Trophoblast cell (in vitro differentiated cells and primary cell): ENCODE measurements at places on chromosomes 5 and 9.

DNA sequence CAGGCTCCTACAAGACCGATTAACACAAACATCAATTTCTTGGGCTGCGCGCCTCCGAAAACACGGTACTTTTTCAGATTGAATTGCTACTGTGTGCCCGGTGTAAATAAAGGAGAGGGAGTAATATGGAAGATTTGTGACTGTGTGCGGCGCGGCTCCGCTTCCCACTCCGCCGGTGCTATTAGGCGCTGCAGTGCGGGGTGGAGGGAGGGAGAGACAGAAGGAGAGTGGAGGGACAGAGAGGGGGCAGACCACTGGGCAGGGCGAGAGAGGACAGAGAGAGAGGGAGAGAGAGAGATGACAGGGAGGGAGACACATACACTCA is 24.7 kb upstream of the RNU6ATAC start:
- no peaks in the 10 kb centered on the region for H3K27me3 ChIP-seq
- H3K36me3 ChIP-seq = no peaks in the 10 kb centered on the region
- no peaks in the 10 kb centered on the region for H3K4me1 ChIP-seq

DNA sequence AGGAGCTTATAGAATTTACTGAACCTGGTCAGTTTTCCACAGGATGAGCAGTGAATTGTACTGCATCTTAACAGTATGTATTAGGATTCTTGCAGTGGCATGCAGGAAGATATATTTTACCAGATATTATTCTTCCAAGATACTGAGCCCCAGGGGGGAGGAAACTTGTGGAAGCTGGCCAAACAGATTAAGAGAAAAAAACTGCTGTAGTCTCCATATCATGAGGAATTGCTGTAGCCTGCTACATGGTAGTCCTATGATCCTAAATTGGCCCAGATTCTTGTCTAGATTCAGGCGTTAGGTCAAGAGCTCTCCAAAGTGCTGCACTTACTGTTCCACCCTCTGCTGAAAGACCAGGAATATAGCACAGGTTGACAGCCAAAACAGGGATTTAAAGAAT is 275.5 kb upstream of the TAS2R1 start:
- peaks cover 9% of the 10 kb centered on the region for H3K4me1 ChIP-seq
- no peak overlapping the region for H3K27ac ChIP-seq
- no peak overlapping the region for H3K4me3 ChIP-seq
- H3K27me3 ChIP-seq = no peaks in the 10 kb centered on the region
- no peaks in the 10 kb centered on the region for H3K36me3 ChIP-seq

- peaks cover 11% of the 10 kb centered on the region for H3K4me1 ChIP-seq
- H3K36me3 ChIP-seq = no peaks in the 10 kb centered on the region
- no peaks in the 10 kb centered on the region for H3K27me3 ChIP-seq
These were observed 85.7 kb upstream of the MELK start for GRCh38 chr9:36486933-36487481.

DNA sequence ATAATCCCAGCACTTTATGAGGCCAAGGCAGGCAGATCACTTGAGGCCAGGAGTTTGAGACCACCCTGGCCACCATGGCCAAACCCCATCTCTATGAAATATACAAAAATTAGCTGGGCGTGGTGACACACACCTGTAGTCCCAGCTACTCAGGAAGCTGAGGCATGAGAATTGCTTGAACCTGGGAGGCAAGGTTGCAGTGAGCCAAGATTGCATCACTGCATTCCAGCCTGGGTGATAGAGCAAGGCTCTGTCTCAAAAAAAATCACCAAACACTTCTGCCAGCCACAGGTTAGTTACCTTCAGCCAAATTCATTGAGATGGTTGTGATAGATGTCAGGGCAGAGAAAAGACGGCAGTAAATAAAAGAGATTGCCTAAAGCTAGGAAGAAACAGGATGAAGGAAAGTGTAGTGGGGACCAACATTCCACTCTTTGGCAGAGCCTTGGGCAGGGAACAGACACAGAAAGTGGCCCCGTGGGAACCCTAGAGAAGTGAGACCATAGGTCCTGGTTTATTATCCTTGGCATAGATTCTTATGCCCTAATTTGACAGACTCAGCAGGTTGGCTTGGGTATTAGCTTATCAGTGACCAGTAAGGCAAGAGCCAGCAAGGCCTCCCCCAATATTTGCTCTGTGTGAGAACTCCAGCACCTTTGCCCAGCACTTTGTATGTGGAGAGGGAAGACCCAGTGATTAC is 5.5 kb upstream of the CEP120 start:
- peaks cover 4% of the 10 kb centered on the region for H3K4me1 ChIP-seq
- no peaks in the 10 kb centered on the region for H3K27me3 ChIP-seq
- no peak overlapping the region for H3K4me3 ChIP-seq
- DNase-seq = peak; percentile 65
- no peaks in the 10 kb centered on the region for H3K36me3 ChIP-seq

- no peaks in the 10 kb centered on the region for H3K4me1 ChIP-seq
- H3K27ac ChIP-seq = no peak overlapping the region
- H3K27me3 ChIP-seq = no peaks in the 10 kb centered on the region
- peaks cover 15% of the 10 kb centered on the region for H3K36me3 ChIP-seq
- H3K4me3 ChIP-seq = no peak overlapping the region
- no peak for DNase-seq
These were observed 71.9 kb downstream of the ECPAS start for GRCh38 chr9:111412280-111412679.
